ENCODE measurements at places on chromosomes 16 and 17.

- no peak for DNase-seq
Observed at GRCh38 chr16:20894388-20894787, 5.8 kb downstream of the DCUN1D3 start.

DNA sequence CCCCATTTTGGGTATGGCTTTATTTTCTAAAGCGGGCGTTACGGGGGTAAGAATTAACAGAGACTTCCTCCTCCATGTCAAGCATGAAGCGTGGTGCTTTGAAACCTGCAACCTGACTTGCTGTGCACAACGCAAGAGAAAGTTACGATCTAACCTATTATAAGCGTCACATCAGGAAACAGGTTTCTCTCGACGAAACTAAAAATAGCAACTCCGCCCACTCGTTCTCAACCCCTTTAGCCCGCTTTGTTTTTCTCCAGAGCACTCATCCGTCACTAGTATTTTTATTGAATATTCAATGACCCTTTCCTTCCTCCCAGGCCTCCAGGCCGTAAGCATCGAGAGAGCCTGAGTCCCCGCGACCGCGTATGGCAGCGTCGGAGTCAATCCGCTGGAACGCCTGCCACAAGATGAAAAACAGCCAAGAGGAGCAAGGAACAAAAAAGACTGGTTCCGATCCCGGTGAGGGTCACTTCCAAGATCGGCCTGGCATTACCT, 555 bp downstream of the NUP88 start:
- peak; percentile 56 for DNase-seq

GRCh38 chr16:61900482-61900881, 135.8 kb downstream of the CDH8 start:
- no peak for DNase-seq

- peak; percentile 53 for DNase-seq
Observed at GRCh38 chr17:74520016-74520434, 11.2 kb downstream of the CD300LB start.

GRCh38 chr17:19833914-19834313, 33.8 kb downstream of the ULK2 start:
- no peak for DNase-seq

DNA sequence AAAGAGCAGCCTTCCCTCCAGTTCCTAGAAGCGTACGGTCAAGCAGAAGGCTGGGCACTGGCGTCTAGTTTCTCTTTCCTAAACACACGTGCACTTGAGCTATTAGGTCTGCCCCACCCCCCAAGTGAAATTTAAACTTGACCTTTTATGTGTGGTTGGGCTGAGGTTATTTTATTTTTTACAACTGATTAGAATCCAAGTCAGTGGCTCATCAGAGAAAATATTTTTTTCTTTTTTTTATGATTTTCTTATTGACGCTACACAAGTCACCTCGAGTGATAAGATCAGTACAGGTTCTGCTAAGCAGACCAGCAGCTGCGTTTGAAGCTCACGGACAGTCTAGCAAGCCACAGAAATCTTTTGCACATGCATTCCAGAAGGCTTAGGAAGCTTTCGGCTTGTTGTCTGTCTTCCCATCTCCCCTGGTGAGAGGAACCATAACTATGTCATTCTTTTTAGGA, 95.1 kb downstream of the ZFHX3 start:
- DNase-seq = no peak

GRCh38 chr16:86306811-86307513, 203.4 kb upstream of the FOXF1 start:
- no peak for DNase-seq

GRCh38 chr17:39553341-39553945, 54.3 kb downstream of the NEUROD2 start:
- no peak for DNase-seq

Data from suppressor macrophage treated with lipopolysaccharide for 4 hours (primary cell).